ENCODE measurements at places on chromosomes 16 and 17.

- no peak for DNase-seq
These were observed 293.8 kb upstream of the AXIN2 start for GRCh38 chr17:65855245-65855644.

- no peak for DNase-seq
These were observed 152.6 kb upstream of the CACNG5 start for GRCh38 chr17:66682283-66682682.

DNA sequence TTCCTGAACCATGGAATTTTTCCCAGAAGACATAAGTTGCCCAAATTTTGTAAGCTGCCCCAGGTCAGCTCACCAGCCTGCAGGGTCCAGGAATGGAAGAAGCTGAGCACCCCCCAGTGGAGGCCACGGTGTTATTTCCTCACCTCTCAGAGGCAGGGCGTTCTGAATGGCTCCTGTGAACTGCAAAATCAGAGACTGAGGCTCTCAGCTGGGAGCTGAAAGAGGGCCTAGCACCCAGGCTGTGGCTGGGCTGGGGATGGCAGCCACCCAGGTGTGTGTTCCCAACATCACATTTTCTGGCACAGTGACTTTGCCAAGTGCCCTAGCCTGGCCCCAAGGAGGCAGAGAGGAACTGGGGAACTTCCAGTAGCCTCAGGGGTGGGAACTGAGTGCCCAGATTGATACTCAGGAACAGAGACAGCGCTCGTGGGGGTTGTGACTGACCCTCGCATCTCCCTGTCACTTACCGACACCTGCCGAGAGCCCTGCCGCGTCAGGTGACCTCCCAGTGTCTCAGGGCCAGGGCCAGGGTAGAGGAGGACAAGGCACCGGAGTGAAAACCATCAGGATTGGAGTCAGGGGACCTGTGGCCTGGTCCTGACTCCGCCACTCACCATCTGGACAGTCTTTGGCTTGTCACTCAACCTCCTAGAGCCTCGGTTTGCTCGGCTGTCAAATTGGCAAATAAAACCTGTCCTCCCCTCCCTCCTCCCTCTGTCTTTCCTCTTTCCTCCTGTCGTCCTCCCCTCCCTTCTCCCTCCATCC is 11.3 kb downstream of the CACNG4 start:
- no peak for DNase-seq

DNA sequence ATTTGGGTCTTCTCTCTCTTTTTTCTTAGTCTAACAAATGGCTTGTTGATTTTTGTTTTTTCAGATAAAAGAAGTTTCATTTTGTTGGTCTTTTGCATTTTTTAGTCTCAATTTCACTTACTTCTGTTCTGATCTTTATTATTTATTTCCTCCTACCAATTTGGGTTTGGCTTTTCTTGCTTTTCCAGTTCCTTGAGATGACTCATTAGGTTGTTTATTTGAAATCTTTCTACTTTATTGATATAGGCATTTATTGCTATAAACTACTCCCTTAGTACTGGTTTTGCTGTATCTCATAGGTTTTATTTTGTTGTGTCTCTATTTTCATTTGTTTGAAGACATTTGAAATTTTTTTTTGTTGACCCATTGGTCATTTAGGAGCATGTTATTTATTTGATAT is 152.2 kb upstream of the MPHOSPH6 start:
- no peak for DNase-seq

- no peak for DNase-seq
These were observed 23.4 kb upstream of the MGAT5B start for GRCh38 chr17:76844846-76845245.

DNA sequence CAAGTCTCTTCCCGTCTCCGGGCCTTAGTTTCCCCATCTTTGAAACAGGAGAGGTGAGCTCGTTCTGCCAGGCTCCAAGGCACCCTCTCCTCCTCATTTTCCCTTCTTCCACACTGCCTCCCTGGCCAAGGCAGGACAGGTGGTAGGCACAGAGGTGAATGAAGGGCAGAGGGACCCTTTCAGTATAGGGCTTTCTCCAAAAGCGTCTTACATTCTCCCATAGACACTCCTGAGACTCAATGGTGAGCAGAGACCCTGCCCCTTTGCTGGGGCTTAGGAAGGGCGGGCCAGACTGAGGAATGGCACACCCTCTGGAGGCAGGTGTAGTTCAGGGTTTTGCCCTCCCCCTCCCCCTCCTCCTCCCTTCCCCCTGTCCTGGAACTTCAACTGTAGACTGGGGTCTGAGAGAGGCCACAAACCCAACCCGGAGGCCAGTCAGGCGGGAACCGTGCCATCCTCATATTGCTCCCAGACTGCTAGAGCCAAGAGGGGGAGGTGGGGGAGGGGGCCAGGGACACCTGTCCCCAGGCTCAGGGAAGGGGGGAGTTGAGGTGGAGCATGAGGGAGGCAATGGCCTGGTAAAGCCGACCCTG is 1.9 kb downstream of the PLEKHH3 start:
- DNase-seq = peak; percentile 73

GRCh38 chr16:86052926-86053325 is 154.0 kb downstream of the IRF8 start:
- DNase-seq = no peak

GRCh38 chr16:77434530-77435271 is at the start of gene ADAMTS18:
Gene ADAMTS18 (minus strand): TSS chr16:77435034. CDS start chr16:77434695, 339 bp downstream.
- DNase-seq = no peak

Data from NCI-H2081 treated with DMSO at 0.1 percent for 48 hours (cell line).